ENCODE measurements at places on chromosomes 3 and 15.
A peak's percentile ranks its signal among the peaks of the same experiment; 100 is the strongest.

DNA sequence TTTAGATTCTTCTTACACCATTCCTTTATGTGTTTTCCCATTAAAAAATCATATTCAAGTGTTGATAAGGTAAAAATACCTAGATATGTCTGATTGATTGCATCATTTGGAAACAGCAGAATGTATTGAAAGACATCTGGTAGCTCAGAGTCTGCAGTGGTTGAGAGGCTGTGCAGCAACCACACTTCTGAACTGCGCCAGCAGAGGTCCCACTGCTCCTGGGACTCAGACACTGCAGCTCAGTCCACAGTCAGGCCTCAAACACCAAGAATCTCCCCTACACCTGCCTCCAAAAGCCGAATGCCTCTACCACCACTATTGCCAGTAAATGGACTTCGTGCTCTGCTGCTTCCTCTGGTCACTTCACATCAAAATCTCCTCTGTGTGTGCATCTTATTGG is 176.9 kb upstream of the LMCD1 start:
- DNase-seq: peak; percentile 71

- no peak for DNase-seq
Measured at GRCh38 chr15:83692746-83693581, 39.0 kb downstream of the ADAMTSL3 start.

GRCh38 chr3:67661089-67661488 is 6.7 kb upstream of the SUCLG2 start:
- DNase-seq: no peak

- DNase-seq: peak; percentile 30
Measured at GRCh38 chr3:134486577-134487041, 752 bp downstream of the CEP63 start.

DNA sequence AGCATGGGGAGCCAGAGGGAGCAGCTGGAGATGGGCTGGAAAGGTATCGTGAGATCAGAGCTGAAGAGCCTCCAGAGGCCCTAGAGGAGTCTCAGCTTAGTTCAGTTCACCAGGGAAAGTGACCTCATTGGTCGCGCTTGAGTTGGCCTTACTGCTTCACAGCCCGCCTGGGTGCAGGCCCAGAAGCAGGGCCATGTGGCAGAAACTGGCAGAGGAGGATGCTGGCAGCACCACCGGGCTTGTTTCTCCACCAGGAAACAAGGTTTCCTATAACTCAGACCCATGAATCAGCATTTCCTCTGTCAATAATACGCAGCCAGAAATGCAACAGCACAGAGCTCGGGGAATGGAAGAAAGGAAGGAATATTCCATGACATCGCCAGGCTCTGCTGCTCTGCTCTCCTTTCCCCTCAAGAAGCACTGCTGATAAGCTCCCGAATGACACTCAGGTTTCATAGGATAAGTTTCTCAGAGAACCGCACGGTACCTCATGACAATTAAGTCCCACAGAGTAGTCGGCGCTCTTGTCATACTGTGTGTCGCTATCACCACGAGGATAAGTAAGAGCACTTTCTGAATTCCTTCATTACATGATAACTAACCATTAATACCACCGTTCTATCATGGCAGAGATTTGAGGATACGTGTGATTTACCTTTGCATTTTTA is 147.1 kb upstream of the LPP start:
- DNase-seq: no peak

GRCh38 chr3:8931342-8931741 is 31.9 kb downstream of the RAD18 start:
- DNase-seq: no peak

DNA sequence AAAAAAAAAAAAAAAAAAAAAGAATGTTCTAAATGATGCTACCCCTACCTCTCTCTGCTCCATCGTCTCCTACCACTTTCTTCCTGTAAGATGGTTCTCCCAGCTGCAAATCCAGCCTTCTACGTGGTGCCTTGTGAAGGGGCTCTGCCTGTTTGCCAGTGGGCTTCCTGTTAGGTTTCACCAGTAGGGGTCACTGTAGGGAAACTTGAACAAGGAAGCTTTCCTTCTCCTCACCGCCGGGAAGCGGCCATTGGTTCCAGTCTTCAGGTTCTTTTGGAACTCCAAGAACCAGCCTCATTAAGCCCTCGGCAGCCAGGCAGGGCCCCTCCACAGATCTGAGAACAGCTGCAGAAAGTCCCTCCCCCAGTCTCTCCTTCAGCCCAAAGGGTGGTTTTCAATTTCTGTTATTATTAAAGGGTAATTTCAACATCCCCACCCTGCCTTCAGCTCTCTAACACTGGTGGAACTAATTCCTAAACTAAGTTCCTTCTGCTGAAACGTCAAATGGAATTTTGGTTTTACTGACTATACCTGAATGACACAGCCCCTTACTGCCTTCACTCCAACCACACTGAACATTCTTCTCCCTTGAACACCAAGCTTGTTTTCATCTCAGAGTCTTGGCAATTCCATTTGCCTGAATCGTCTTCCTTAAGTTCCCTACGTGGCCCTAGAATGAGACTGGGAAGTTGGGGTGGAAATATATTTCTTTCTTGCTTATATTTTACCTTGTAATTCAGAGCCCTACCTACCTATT is 13.5 kb downstream of the MCCC1 start:
- DNase-seq: peak; percentile 34

GRCh38 chr3:87333393-87333892 is 57.1 kb upstream of the POU1F1 start:
- DNase-seq: no peak

- DNase-seq: no peak
Measured at GRCh38 chr3:10961921-10962320, 30.6 kb upstream of the SLC6A1 start.

GRCh38 chr15:70196372-70197316 is 98.9 kb upstream of the TLE3 start:
- peak; percentile 49 for DNase-seq

GRCh38 chr3:117519776-117520175 is 810.2 kb downstream of the TUSC7 start:
- DNase-seq: no peak

DNA sequence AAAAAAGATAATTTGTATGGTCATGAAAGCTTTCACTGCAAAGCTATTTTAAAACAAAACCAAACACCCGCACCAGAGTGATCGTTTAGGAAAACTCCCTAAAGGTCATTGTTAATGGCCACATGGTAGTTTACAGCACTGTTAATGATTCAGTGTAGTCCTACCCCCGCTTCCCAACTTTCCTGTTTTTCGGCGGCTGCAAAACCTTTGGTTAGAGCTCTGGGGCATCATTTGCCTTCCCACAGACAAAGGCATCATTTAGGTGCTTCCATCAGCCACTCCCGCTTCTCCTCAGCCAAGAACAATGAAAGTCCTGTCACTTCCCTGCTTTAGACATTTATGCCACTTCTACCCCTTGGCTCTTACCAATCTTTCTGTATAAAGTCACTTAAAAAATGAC is 10.6 kb downstream of the MELTF start:
- DNase-seq: no peak

- DNase-seq: no peak
Measured at GRCh38 chr3:50238549-50239026, 2.6 kb downstream of the GNAI2 start.

GRCh38 chr15:92780843-92781242 is 119.3 kb upstream of the CHD2 start:
- no peak for DNase-seq

DNA sequence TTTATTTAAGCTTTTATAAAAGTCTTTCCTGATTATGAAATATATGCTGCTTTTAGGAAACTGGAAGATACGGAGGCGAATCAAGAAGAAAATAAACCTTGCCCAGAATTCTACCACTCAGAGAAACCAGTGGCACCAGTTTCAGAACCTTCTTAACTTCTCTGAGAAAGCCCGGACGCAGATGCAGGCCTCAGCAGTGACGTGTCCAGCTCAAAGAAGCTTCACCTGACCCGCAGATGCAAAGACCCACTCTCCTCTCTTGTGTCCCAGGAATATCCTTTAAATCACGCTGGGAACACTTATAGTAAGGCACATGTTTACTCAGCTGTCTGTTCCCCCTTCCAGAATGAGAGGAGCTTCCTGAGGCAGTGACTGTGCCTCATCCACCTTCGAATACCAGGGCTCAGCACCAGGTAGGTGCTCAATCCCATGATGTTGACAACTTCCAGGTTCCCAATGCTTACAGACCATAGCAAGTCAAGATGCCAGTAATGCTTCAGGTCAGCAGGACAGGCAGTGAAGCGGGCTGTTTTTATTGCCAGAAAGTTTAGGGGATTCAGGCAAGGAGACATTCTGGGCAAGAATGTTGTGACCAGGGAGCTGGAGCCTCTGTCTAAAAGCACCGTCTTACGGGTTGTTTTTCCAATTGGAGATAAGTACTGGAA is 39.9 kb upstream of the LDHAL6B start:
- DNase-seq: no peak

DNA sequence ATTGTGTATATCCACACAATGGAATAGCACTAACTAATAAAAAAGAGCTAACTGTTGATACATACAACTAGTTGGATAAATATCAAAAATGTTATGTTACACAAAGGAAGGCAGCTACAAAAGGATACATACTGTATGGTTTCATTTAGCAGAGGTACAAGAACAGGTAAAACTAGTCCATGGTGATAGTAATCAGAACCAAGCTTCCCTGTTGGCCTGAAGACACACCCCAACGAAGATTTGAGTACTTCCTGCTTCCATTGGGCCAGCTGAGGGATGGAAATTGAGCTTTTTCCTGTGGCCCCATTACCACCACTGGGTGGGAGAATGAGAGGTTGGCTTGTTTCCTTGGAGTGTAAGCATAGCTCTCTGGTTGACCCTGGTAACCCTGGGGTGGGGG is 117.3 kb upstream of the CADPS start:
- no peak for DNase-seq

Measured in CD4-positive, alpha-beta T cell treated with Interleukin-12 subunit alpha and Interleukin-12 subunit beta, for 1 hour (primary cell).